ENCODE measurements at places on chromosomes 3 and 15.

- DNase-seq = no peak
Measured at GRCh38 chr3:104360038-104360437, 1006.7 kb upstream of the ALCAM start.

- no peak for DNase-seq
Measured at GRCh38 chr3:133401374-133402135, 1.7 kb downstream of the BFSP2 start.

GRCh38 chr3:138942861-138943623 lies 3.9 kb downstream of the FOXL2 start:
- no peak for DNase-seq

DNA sequence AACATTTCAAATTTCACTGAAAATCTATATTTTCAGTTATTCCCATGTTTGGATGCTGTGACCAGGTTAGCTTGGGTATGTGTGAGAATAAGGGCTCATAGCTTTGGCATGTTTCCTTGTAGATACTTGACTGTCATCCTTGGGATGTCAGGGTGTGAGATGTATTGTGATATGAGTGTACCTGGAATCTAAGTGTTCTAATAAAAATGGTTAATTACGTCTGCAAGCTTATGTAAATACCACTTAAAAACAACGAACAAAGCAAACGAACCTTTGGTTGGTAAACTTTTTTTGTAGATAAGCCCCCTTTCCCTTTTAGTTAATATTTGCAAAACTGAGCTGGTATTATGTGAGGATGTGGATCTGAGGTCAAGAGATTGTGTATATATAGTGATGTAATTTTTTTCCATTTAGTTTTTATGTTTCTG lies 63.5 kb downstream of the FNDC3B start:
- DNase-seq = no peak

DNA sequence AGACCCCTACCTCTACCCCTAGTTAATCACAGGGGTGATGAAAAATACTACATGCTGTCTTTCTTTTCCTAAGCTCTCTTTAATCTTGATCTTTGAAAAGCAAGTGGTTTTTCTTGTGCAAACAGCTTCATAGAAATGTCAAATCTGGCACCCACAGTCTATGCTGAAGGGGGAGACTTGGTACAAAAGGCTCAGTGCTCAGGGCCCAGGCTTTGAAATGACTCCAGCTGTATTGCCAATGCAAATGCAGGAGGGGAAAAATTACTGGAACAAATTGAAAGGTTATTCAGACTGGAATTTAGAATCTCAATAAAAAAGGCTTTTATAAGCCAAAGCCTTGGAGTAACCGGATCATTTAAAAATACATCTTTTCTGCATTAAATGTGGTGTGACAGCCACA lies 223.9 kb downstream of the LRTM1 start:
- no peak for DNase-seq

DNA sequence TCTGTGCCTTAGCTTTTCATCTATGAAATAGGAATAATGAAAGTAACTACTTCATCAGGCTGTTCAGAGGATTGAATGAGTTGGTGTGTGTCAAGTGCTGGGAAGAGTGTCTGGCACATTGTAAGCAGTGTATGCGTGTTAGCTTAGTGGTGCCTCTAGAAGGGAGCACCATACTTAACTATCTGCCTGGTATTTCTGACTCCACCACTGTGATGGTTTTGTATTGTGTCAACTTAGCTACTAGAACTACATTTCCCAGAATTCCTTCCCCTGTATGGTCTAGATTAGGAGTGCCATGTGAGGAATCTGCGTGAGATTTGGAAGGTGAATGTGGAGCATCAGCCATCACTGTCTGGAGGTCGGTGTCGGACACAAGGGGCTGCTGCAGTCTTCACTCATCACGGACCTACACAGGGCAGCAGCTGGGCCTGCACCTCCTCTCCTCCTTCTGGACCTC lies 115.4 kb upstream of the GALNT15 start:
- no peak for DNase-seq

DNA sequence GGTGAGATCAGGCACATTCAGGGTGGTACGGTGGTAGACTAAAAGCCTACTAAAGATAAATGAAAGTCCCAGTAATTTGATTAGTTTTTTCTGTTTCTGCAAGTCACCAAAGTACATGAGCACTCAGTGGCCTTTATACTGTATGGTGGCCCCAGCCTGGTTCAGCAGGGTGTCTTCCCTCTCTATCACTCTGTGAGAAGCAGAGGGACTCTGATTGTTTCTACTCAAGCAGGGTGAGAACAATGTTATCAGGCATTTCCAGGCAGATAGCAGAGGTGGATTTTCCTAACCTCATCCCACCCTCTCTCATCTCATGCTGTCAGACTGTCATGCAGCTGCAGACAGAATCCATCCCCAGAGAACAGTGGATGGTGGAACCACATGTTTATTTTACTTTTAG lies 71.5 kb upstream of the BFSP2 start:
- no peak for DNase-seq

Data from stimulated activated CD4-positive, alpha-beta T cell treated with anti-CD3 and anti-CD28 coated beads, TNF-alpha, amount 100 ng/mL, for 1 hour (primary cell).